Effector CD4-positive, alpha-beta T cell (primary cell): ENCODE measurements at places on chromosomes 1 and 21.

GRCh38 chr1:86951430-86951829 is 37.0 kb downstream of the HS2ST1 start:
- no peak for DNase-seq

DNA sequence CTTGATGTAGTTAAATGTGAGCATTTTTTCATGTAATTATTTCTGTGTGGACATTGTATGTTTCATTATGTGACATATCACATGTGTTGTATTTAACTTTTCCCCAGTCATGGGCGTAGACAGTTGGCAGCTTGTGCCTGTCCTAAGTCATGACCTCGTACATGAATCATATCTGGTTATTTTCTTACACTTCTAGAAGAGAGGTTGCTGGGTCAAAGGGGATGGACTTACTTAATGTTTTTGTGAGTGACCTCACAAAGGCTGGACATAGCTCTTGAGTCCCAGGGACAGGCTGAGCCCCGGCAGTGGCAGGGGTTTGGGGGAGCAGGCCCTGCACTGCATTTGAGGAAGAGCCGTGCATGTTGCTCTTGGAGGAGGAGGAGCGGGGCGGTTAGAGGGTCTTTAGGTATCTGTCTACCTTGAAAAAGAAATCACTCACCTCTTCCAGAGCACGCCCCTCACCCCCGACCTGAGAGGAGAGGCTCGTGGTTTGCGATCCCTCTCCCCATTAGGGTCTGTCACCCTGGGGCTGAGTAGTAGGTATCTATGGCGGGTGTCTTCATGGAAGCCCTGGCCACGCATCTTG is 16.4 kb downstream of the IFNGR2 start:
- no peak for DNase-seq

DNA sequence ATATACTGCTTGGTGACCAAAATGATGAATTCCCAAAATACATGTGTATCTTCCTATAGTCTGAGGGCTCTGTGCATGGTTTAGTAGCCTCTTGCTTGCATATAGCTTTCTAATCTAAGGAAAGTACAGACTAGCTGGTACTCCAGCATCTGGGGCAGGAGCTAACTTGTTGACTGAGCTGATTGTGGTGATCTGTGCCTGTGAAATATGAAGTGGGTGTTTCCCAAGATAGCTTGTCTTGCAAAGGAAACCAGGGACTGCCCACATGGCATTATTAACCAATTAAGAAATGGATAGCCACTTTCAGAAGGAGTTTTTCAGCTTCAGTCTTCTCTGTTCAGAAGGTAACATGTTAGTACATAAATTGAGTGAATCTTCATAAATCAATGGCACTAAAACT is 219.8 kb downstream of the NEGR1 start:
- no peak for DNase-seq

DNA sequence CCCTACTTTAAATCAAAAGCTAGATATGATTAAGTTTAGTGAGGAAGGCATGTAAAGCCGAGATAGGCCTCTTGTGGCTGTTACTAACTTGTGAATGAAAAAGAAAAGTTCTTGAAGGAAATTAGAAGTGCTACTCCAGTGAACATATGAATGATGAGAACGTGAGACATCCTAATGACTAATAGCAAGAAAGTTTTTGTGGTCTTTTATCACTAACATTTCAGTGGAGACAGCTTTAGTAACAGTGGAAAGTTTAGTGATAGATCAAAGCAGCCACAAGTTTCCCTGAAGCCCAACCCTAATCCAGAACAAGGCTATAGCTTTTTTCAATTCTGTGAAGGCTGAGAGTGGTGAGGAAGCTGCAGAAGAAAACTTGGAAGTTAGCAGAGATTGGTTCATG is 73.6 kb upstream of the LRRC8B start:
- no peak for DNase-seq

DNA sequence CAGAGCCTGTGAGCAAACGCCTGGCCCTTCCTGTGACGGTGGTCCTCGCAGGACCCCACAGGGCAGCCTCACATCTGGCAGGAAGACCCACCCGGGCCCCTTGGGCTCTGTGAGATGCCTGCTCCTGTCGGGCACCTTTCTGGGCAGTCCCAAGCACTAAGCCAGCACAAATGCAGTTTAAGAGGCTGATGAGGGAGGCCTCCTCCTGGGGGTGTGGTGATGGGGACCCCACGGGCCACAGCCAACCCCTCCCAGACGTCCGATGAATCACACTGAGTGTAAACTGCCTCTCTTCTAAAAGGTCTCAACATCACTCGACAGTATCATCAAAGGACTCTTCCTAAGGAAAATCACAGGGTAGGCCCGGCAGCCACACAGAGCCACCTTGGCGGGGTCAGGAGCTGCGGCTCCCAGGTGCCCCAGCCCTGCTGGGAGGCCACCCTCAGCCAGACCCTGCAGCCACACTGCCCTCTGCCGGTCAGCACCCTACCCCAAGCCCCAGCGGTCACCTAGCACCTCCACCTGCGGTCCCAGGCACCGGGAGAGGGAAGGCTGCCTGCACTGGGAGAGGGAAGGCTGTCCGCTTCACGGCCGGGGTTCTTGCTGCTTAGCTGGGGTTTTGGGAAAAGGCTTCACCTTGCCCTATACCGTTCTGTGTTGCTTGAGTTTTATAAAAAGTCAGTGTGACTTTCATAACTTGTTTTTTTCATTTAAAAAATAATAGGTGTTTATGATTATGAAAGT is 3.9 kb upstream of the PRKCZ start:
- DNase-seq = no peak

DNA sequence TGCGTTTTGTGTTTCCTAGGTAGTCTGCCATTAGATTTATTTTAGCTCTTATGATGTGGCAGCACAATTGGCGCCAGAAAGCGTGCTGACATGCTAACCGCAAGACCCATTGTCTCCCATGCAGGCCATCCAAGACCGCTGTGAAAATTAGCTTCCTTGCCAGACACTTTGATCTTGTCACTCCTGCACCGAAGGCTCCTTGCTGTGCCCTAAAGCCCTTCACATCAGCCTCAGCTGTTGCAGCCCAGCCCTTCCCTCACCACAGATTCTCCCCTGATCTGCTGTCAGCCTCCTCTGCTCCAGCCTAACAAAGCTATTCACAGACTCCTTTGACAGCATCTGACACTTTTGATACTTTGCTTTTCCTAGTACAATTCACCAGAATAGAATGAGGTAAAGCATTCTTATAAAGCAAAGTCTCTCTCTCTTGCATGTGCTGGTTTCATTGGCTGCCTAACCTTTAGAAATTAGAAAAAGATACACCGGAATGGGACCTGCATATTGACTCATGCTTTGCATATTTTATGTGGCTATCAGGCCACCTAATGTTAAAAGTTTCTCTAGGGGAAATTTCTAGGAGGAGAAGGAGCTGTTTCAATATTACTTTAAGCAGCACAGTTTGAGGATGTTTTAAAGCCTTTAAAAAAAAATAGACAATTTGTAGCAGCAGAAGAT is 280.3 kb upstream of the FMN2 start:
- DNase-seq = no peak
